ENCODE measurements at places on chromosomes 11 and 22.

DNA sequence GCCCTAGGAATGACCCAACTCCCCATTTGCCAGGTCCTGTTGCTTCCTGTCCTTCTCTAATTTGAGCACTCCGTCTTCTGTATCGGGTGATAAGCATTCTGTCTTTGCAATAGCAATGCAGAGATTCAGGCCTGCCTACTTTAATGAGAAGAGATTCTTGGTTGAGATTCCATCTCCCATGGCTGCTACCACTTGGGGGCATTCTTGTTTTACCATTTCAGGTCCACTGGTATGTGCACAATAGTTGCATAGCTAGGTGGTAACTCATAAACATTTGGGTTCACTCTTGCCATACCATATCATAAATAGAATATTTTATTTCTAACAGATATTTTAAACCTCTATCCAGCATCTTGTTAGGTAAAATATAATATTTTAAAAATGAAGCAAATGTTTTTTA lies 34.4 kb upstream of the CALCB start:
- DNase-seq = no peak

GRCh38 chr22:44259366-44260215 lies 53.2 kb downstream of the SHISAL1 start:
- no peak for DNase-seq

DNA sequence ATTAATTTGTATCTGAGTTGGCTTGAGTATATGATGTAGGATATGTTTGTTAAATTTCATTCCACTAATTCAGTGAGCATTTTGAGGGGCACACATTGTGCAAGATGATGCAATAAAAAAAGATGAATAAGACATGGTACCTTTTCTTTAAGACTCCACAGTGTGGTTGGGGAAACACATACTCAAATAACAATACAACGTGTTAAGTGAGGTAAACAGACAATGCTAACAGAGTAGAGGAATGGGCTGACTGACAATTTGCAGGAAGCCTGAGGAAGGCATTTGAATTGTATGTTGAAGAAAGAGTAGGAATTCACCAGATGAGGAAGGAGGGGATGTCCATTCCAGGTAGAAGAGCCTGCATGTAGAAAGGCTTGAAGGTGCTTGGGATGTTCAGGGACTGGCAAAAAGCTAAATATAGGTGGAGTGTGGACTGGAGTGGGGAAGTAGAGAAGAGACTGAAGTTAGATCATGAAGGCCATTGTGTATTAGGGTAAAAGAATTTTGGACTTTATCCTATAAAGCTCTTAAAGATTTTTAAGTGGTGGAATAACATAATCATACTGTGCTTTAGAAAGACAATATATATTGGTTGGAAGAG lies 6.8 kb downstream of the RNF169 start:
- no peak for DNase-seq

- DNase-seq = no peak
Measured at GRCh38 chr11:93493252-93493897, 49.8 kb downstream of the SMCO4 start.

DNA sequence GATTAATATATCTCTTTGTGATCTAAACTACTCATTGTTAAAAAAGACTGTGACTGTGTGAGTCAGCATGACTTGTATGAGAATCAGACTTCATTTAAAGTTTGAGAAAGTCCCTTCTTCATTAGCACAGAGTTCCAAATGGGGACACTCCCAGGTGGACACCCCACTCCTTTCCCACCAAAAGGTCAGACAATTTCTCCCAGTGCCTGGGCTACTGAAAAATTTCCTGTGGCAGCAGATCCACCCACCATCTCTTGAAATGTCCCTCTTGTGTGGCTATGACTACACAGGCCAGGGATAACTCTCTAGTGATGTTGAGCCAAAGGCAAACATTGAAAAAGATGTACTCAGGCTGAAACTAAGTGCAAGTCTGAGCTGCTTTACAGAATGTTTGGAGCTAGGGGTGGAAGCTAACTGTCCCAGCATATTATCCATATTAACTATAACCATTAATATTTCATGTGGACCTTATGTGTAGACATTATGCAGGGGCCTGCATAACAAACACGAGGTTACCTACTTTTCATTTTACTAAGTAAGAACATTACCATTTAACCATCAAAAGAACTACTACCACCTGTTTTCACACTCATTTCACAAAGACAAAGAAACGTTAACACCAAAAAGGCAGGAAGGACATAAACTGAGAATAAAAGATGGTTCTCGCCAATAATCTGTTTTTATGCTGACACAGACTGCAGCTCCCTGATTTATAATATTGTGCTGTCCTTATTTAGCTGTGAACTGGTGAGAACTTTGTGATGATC lies 44.8 kb downstream of the MMP20 start:
- DNase-seq = no peak

- no peak for DNase-seq
Measured at GRCh38 chr11:14764579-14765527, 121.2 kb downstream of the PDE3B start.

GRCh38 chr22:50123119-50123518 lies 33.3 kb downstream of the MOV10L1 start:
- no peak for DNase-seq

- DNase-seq = no peak
Measured at GRCh38 chr11:9884601-9885000, 220.7 kb downstream of the SWAP70 start.

- no peak for DNase-seq
Measured at GRCh38 chr22:29093501-29094300, 20.9 kb downstream of the KREMEN1 start.

- DNase-seq = no peak
Measured at GRCh38 chr11:72081821-72082453, 1.3 kb downstream of the LRRC51 start.

DNA sequence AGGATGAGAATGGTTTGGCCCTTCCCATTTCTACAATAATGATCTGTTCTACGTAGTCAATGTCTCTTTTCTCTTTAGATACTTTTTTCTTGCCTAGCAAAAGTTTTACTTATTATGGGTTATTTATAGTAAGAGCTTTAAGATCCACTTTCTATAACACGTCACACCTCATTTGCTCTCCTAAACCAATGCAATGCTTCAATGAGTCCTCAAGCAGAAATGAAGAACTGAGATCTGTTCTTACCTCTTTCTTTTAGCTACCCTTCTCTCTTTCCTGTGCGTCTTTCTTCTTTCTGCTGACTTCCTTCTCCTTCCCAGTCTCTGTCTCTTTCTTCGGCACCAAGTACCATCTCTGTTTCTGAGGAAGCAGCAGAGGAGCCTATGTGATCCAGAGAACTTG lies 61.8 kb downstream of the SNX19 start:
- DNase-seq = no peak

DNA sequence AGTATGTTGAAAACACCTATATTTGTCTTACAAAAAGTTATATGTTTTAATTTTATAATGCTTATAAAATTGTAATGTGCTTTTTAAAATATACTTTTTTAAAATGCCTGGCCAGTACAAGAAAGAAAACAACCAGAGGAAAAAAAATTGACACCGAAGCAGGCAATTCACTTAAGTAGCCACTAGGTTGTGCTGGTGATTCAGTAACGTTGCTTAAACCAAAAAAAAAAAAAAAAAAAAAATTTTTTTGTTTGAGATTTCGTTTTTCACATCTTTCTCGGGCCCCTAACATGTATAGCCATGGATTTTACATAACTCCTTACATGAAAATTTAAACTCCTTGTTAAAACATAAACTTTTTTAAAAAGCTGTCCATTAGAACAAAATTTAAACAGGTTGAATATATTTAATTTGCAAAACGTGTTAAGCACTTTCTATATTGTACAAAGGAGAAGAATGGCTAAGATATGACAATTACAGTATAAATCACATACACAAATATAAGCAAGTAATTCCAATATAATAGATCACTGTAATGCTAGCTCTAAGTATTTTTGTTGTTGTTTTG lies 9.2 kb downstream of the OR8B4 start:
- DNase-seq = no peak

DNA sequence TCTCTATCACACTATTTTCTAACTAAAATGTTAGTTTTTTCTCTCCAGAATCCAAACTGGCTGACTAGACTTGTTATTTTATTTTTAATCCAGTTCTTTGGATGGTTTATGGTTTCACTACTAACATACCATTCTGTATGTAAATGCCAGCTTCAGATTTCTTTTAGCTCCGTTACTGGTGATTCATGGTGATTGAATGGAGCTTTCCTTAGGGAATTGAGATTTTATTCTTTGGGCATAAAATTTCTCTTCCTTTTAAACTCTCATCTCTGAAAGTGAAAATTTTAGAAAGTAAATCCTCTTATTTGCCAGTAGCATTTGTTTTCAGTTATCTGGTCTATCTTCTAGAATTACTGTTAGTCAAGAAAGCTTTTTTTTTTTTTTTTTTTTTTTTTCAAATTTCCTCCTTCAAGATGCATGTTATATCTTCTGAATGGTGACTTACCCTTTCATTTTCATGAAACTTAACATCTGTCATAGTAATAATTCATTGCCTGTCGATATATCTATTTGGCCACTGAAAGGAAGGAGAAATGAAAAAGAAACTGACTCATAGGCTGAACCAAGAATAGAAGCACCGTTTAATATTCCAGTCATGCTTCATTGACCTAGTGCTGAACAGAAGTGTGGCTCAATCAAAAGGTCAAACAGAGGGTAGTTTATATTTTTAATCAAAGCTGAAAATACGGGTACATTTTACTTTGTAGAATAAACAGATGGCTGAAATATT lies 6.4 kb downstream of the ENDOD1 start:
- no peak for DNase-seq

DNA sequence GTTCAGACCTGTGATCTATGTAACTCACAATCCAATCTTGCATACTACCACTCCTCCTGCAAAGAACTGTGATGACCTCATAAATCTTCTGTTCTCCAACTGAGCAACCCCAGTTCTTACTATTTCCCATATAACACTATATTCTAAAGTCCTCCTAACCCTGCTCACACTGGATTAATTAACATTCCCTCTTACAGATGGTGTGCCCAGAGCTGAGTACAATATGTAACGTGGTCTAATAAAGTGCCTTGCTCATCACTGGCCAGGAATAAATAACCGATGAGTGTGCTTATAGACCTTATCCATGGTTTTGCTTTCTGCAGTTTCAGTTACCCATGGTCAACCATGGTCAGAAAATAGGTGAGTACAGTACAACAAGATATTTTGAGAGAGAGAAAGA lies 28.6 kb downstream of the PRCP start:
- DNase-seq = no peak

- no peak for DNase-seq
Measured at GRCh38 chr22:50282361-50283155, 12.4 kb upstream of the MAPK11 start.

Measured in endothelial cell (in vitro differentiated cells).